Activated CD8-positive, alpha-beta memory T cell treated with anti-CD3 and anti-CD28 coated beads, Interleukin-2, amount 50 U/mL, for 4 hours (primary cell): ENCODE measurements at places on chromosomes 13 and 19.

DNA sequence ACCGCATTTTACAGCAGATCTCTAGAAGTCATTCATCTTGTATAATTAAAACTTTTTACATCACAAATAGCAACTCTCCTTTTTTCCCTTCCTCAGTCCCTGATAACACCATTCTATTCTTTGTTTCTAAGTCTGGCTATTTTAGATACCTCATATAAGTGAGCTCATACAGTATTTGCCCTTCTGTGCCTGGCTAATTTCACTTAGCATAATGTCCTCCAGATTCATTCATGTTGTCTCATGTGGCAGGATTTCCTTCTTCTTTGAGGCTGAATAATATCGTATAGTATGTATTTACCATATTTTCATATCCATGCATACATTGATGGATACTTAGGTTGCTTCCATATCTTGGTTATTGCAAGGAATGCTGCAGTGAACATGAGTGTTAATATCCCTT is 362.0 kb downstream of the RFC3 start:
- no peak for DNase-seq

GRCh38 chr13:68176475-68176874 is 946.3 kb upstream of the PCDH9 start:
- no peak for DNase-seq

DNA sequence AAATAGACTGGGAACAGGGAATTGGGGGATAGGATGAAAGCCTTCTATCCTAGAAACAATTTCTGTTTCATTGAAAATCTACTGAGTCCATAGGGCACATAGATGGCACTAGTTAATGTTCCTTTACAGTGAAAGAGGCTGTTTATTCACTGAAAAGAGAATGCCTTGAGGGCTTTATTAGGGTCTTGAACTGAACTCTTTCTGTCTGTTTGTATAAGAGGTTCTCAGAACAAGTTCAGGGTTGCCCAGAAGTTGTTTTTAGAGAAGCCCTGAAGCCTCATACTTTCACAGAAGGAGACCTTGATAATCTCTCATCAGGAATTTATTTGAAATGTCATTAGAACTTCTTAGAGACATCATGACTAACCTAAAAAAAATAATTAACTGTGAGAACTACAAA is 43.9 kb downstream of the ENOX1 start:
- DNase-seq: no peak

DNA sequence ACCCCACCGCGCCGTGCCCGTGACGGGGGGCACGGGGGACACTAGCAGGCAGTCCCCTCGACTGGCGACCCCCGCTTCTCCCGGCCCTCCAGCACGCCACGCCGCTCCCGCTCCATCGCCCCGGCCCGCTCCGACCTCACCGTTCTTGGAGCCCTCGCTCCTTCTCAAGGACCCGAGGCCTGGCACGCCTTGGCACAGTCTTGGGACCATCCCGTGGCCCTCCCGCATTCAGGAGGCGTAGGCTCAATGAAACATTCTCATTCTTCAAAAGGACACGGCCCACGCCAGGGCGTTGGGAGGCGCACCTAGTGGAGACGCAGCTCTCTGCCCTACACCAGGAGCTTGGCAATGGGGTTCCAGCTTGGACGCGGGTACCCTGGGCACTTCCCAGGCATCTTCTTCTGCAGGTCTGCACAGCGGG is 473 bp upstream of the CERS1 start:
- DNase-seq: no peak

- no peak for DNase-seq
Measured at GRCh38 chr13:110450016-110450900, 111.3 kb downstream of the RAB20 start.

DNA sequence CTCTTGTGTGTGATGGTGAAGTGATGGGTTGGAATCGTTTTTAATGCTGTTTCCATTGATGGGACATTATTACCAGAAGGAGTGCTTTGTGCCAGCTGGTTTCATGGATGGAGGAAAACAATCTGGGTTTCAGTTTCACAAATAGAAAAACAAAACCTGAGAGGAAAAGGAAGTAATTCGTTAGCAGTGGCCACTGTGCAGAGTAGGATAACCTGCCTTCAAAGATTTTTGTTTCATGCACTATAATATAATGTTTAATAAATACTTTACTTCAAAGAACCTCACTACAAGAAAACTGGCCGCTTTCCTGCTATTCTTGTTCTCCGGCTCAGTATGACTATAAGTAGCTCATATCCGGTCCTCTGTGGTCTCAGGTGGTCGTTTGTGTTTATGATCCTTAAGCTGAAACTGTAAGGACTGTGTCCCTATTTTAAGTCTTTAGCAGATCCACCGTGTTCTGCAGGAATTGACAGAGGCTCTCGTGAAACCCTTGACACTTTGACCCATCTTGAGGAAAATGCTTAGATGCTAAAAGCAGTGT is 104.7 kb downstream of the GGACT start:
- no peak for DNase-seq

GRCh38 chr19:39236527-39236926 is 8.3 kb downstream of the IFNL3 start:
- peak; percentile 47 for DNase-seq

GRCh38 chr19:30222428-30222873 is 149.7 kb upstream of the ZNF536 start:
- DNase-seq: no peak

DNA sequence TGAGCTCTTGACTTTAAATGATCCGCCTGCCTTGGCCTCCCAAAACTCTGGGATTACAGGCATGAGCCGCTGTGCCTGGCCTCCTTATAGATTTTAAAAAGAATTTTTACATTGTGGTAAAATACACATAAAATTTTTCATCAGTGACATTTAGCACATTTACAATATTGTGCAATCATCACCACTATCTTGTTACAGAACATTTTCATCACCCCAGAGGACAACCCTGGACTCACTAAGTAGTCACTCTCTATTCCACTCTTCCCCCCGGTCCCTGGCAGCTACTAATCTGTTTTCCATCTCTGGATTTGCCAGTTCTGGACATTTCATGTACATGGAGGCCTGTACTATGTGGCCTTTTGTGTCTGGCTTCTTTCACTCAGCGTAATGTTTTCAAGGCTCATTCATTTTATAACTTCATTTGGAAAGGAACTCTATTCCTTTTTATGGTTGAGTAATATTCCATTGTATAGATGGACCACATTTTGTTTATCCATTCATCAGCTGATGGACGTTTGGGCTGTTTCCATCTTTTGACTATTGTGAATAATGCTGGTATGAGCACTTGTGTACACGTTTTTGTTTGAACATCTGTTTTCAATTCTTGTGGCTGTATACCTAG is 19.9 kb downstream of the MEGF8 start:
- no peak for DNase-seq

GRCh38 chr13:90690458-90691080 is 656.9 kb upstream of the MIR17HG start:
- no peak for DNase-seq

DNA sequence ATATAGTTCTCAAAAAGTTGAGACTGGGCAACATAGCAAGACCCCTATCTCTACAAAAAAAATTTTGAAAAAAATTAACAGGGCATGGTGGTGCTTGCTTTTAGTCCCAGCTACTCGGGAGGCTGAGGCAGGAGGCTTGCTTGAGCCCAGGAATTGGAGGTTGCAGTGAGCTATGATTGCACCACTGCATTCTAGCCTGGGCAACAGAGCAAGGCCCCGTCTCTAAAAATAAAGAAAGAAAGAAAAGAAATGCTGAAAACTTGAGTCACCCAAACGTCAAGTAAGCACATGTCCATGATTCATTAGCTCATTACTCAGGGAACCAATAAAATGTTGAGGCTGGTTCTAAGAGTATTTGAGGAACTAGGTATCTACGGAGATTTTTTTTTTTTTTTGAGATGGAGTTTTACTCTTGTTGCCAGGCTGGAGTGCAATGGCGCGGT is 33.9 kb upstream of the SEMA6B start:
- DNase-seq: no peak

GRCh38 chr19:54429176-54429495 is 13.9 kb downstream of the TTYH1 start:
- DNase-seq: no peak

GRCh38 chr13:29993196-29993595 is 142.8 kb upstream of the UBL3 start:
- DNase-seq: no peak

DNA sequence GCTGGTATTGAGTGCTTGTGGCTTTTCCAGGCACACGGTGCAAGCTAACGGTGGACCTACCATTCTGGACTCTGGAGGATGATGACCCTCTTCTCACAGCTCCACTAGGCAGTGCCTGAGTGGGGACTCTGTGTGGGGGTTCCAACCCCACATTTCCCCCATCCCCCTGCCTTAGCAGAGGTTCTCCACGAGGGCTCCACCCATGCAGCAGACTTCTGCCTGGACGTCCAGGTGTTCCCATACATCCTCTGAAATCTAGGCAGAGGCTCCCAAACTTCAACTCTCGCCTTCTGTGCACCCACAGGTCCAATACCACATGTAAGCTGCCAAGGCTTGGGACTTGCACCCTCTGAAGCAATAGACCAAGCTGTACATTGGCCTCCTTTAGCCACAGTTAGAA is 25.3 kb upstream of the ZSCAN18 start:
- no peak for DNase-seq

DNA sequence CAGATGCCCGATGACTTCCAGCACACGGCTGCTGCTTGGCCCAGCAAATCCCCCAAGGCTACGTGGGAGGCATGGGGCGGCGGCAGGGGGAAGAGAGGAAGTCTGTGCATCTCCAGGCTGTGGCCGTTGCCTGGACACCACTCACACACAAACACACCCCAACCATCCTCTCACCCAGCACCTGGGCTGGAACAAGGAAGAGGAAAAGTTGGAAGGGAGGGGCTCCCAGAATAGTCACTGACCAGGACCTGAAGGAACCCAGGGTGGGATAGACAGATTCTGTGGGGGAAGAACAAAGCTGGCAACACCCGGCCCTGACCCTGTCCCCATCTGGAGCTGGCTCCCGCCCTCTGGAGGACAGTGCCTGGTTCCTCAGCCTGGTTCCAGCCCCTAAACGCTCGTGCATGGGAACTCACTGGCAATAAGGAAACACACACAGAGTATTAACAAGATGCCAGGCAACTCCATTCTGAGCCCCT is 11.2 kb downstream of the PPP6R1 start:
- no peak for DNase-seq

- no peak for DNase-seq
Measured at GRCh38 chr19:33224694-33225457, 774 bp downstream of the SLC7A10 start.

GRCh38 chr19:40154121-40154680 is 37.0 kb upstream of the MAP3K10 start:
- DNase-seq: no peak

DNA sequence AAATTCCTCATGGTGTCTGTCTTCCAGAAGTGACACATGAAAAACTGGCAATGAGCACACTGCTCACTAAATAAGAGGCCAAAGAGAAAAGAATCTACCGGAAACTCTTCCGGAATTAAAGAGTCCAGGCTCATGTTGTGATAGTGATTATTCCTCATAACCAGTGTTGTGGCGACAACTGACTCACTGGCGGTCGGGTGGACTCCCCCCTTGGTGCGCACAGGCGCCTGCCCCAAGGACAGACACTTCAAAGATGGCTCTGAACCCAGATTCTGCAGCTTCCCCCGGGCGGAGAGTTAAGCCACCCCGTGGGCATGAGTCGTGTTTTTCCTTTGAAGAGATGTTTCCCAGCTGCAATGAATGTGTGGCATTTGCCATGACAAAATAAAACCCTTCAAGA is 10.3 kb downstream of the IL17D start:
- no peak for DNase-seq

GRCh38 chr19:16698914-16699313 is 20.7 kb upstream of the NWD1 start:
- DNase-seq: no peak

DNA sequence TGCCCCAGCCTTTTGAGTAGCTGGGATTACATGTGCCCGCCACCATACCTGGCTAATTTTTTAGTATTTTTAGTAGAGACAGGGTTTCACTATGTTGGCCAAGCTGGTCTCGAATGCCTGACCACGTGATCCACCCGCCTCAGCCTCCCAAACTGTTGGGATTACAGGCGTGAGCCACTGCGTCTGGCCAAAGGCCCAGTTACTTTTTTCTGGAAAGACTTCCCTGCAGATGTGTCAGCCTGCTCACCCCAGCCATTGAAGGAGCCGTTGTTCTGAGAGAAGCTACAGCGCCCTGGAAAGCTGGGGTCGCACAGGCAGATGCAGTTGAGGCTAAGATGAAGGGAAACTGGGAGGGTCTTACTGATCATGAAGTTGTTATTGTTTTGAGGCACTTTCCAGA is 7.9 kb upstream of the ZNF626 start:
- DNase-seq: no peak

- DNase-seq: no peak
Measured at GRCh38 chr19:35786299-35787160, 11.2 kb downstream of the ARHGAP33 start.

DNA sequence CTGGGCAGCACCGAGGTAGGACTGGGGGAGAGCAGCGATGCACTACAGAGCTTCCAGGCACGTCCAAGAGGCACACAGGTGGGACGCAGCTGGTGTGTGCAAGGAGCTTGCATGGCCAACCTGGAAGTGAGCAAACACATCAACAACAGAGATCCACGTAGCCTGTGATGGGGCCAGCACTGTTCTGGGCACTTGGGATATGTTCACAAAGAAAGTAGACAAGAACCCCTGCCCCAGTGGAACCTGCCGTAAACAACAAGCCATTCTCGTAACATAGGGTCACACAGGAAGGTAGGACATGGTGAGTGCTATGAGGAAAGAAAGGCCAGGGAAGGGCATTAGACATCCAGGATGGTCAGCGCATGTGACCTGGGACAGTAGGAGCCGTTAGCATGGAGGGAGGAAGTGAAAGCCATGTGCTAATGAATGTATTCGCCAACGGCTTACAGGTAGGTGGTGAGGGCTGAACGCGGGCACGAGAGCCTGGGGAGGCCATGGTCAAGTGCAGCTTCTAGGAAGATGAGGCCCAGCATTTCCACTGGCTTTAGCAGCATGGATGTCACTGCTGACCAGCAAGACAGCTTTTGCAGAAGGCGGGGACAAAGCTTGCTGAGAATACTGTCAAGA is 105.5 kb downstream of the TEX26 start:
- no peak for DNase-seq

- no peak for DNase-seq
Measured at GRCh38 chr13:19239114-19239860, 57.7 kb upstream of the TUBA3C start.

GRCh38 chr13:50581586-50582196 is 261.8 kb downstream of the DLEU7 start:
- no peak for DNase-seq

DNA sequence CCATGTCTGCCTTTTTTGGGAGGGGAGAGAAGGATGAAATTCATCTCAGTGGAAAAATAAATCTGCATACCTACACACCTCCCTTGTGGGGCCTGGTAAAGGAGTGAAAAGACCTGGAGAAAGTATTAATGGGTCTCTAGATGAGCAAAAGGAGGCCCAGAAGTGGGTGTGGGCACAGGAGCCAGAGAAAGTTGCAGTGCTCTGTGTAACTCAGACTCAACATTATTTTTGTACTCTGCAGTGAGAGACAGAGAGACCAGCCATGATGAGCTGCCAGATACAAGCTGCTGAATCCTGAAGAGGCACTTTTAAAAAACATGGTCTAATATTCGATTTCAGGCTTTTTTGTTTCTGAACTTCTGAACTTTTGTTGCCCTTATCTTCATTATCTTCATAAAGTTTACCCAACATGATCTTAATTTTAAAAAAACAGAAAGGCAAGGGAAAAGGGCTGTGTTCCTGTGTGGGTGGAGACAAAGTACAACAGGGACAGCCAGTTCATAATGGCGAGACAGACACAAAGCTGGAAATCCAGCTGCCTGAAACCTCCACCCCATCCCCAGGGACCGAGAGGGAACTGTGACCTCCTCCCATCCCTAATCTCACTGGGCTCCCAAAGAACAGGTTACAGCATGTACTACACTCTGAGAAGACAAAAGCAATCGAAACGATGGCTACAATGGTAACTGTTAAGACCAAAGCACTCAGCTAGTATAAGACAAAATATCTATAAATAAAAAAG is 77.2 kb downstream of the KLF12 start:
- no peak for DNase-seq
